ENCODE measurements at places on chromosomes 4 and X.

DNA sequence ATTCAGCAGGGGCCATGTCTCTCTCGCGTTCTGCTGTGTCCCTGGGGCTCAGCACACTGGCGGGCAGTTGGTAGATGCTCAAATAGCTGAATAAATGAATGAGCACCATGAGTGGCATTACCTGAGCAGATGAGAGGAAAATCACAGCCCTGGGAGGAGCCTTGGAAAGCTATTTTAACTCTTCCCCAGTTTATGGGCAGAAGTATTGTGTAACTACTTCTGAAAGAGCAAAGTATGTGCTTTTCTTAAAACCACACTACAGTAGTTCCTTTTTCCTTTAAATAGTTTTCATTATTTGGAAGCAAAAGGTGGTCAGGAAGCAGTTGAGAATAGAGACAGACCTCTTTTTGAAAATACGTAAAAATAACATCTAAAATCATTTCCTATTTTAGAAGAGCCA lies 3.0 kb upstream of the PLAC1 start:
- peak; percentile 34 for DNase-seq

DNA sequence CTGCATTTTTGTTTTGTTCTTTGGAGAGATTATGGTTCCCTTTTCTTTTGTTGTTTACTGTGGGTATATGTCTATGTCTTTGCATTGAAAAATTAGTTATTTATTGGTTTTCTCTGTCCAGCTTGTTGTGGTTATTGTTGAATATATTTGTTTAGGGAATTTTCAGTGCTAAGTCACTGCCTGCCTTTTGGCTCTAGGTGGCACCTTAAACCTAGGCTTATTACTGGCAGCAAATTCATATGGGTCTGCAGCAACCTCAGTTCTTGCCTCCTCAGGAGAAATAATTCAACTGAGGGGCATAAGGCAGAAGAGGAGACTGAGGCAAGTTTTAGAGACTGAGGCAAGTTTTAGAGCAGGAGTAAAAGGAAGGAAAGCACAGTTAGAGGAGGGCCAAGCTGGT lies 1157.3 kb upstream of the AGA start:
- DNase-seq, result no peak

- DNase-seq, result no peak
Observed at GRCh38 chr4:160129439-160129838, 1026.6 kb downstream of the RAPGEF2 start.

DNA sequence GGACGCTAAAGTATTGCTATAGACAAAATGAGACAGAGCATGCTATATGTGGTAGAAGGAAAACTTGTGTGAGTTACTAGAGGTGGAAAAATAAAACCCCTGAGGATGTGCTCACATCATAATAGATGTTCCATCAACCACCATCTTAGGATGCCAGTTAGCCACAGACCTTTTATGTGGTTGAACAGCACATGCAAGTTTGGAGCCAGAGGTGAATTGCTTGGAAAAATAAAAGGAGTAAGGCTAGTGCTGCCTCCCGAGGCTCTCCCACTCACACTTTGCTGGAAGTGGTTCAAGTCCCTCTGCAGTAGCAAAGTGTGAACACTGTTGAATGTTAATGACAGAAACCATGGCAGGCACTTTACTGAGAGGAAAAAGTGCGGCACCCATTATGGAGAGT lies 39.4 kb upstream of the PPARGC1A start:
- DNase-seq, result no peak

GRCh38 chr4:8731364-8731763 lies 138.8 kb downstream of the CPZ start:
- no peak for DNase-seq

DNA sequence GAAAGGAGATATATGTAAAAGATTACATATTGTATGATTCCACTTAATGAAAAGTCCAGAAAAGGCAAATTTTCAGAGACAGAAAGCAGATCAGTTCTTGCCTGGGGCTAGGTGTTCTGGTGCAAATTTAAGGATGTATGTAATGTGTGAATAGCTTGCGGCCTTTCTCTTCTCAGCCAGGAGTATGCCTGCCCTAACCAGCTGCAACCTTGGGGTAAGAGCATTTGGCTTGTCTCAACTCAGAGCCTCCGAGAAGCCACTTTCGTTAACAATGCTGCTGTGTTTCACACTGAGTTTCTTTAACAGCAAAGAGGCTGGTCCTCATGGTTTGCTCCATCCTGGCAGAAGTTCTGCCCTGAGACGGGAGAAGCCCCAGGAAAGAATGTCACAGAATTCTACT lies 102.7 kb downstream of the SPCS3 start:
- DNase-seq, result no peak

GRCh38 chr4:129189630-129190029 lies 93.7 kb downstream of the C4orf33 start:
- DNase-seq, result no peak

GRCh38 chr4:71288875-71289274 lies 49.9 kb upstream of the SLC4A4 start:
- DNase-seq, result no peak

- DNase-seq, result no peak
Observed at GRCh38 chr4:88411491-88412096, 32.9 kb downstream of the HERC6 start.

DNA sequence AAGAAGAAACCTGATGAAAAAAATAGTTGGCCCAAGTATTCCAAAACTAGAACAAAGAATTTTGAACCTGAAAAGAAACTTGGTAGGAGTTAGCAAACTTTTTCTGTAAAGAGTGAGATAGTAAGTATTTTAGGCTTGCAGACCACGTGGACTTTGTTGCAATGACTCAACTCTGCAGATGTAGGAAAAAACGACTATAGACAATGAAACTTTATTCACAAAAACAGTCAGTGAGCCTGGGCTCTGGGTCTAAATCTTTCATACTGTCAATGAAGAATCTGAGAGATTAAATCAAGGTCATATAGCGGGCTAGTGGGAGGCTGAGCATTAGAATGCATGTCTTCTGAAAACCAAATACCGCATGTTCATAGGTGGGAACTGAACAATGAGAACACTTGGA lies 23.0 kb downstream of the SH3D19 start:
- no peak for DNase-seq

- no peak for DNase-seq
Observed at GRCh38 chr4:40991908-40992307, 222.4 kb downstream of the APBB2 start.

DNA sequence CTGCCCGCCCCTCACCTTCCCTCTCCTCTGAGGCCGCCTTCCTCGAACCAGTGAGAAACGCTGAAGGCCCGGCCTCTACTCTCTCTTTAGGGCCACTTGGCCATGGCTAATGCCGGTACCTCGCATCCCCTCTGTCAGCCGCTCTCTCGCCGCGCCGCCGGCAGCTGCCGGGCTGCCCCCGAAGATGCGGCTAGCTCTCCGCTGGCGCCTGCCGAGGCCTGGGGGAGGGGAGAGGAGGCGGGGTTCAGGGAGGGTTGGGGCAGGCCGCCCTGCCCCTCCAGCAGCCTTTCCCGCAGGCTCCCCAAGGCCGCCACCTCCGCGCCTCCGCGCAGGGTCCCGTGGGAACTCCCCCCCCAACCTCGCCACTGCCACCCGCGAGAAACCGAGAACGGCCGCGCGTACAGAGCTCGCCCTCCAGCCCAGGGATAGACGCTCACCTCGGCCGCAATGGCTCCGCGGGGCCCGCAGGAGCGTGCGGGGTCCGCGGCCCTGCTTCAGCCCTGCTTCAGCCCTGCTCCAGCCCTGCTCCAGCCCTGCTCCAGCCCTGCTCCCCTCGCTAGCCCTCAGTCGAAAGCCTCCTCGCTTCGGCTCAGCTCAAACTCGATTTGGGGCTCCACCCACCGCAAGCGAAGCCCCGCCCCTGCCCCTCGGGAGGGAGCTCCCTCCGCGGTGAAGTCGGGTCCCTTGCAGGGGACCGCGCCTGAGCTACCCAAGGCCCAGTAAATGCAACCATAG lies at the start of gene HUWE1:
TSS of gene HUWE1 (minus strand) at position 569 of the 735 bp plus-strand sequence. CDS start 32,612 bp downstream, outside the sequence.
- DNase-seq, result peak; percentile 86

DNA sequence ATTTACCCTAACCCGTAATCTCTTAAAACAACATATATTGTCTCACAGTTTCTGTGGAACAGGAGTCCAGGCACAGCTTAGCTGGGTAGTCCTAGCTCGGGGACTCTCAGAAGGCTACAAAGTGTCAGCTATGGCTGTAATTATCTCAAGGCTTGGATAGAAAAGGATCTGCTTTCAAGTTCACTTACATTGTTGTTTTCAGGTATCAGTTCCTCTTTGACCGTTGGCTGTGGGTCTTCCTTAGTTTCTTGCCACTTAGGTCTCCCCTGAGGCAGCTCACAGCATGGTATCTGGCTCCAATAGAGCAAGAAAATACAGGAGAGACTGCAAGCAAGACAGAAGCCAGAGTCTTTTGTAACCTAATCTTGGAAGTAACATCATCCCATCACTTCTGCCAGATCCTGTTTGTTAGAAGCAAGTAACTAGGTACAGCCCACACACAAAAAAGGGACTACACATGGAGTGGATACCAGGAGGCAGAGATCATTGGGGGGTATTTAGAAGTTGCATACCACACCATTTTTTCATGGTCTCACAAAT lies 137.0 kb downstream of the MAGEB5 start:
- no peak for DNase-seq

DNA sequence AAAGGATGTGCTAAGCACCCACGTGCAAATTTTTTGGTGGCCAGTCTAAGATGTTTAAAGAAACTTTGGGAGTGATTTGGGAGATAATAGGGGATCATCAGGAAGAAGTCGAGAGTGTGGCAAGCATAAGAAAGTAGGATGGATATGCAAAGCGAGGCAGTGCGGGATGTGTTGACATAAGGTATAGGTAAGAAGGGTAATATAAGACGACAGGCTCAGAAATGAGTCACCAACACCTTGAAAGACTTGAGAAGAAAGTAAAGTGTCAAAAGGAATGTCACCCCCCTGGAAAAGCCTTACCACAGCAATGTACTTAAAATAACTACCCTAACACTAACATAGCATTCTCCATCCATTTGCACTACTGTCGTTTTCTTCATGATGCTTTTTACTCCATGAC lies 69.8 kb upstream of the BMP2K start:
- no peak for DNase-seq

DNA sequence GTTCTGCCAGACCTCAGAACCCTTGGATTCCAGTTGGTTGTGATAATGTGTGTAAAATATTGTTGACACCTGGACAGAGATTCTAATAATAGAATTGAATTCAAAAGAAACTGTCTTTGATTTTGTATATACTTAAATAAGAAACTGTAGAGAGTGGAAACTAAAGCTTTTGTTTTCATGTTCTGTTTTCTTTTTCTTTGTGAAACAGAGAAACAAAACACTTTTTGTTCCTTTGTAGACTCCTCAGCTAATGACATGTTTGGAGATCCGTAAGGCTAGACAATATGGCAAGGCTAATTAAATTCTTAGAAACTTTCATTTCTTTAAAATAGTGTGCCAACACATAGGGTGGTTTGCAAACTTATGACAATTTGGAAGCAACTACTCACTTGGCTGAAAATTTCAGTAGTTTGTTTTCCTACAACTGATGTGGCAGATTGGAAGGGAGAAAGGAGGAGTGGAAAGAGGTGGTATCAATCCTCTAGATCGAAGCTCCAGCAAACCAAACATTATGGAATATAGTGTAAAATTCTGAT lies 90.9 kb upstream of the FAT1 start:
- no peak for DNase-seq

DNA sequence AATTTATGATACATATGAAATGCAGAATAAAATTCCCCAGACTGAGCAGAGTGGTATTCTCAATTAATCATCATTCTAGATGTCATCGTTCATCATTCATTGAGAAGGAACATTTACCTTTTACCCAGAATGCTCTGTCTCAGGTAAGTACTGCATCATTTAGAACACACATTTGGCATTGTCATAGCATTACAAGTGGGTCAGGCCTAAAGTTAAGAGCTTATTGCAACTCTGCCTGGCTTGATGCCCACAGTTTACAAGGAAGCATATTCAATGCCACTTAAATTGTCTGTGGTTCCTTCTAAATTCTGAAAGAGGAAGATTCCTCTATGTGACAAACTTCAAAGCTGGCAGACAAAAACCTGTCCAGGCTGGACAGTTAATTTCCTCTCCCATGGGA lies 87.3 kb downstream of the CAMK2D start:
- DNase-seq, result no peak

DNA sequence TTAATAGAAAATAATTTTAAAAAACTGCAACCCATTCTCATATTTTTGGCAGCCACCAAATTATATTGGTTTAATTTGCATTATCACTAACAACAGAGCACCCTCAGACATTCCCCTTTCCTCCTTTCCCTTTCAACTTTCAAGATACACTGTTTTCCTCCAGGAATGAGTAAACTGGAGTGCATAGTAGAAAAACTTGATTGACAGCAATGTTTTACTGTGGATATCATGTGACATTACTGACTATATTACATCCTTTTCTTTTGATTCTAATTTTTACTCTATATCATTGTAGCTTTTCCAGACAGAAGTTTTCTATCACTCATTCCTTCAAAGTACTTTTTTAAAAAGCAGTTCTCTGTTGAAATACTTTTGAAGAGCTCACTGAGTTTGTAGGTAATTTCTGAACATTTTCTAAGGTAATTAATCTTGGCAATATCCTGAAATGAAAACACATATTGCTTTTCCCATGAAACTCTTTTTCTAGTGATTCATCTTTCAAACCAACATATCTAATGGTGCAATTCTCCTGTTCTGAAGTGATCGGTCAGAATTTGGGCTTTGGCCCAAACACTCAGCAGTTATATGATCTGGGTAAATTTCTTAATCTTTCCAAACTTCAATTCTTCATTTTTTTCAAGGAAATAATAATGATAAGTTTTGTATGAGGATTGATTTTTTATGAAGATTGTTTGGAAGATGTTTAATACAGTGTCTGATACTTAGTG lies 920.4 kb upstream of the EPHA5 start:
- DNase-seq, result no peak

- DNase-seq, result no peak
Observed at GRCh38 chr4:67446811-67447210, 98.5 kb downstream of the CENPC start.
